HT-29 (cell line): ENCODE measurements at places on chromosomes 7 and 10.

DNA sequence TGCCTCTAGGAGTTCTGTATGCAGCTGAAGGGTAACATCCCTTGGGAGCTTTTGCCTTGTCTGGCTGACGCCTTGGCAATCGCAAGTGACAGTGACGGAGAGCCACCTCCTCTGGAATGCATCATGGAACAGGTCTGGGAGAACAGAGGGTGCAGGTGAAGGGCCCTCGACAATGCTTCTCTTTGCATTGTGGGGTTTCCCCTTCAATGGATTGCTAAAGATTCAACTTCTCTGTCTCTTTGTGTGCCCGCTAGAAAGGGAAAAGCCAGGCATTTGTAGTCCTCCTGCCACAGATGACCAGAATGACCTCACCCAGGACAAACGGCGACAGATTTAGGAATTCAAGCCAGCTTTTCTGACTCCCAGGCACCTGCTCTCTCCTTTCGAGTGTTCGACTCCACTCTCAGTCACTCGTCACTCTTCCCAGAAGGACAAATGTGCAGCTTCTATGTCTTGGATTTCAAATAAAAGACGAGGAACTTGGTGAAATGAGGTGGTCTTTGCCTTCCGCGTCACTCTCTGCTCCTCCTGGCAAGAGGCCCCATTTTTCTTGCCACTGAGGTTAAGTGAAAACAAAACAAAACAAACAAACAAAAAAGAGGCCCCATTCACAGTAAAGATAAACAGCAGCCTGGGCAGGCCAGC lies 26.1 kb downstream of the IL2RA start:
- DNase-seq, result no peak

- DNase-seq, result no peak
These were observed 30.3 kb upstream of the TCF7L2 start for GRCh38 chr10:112919721-112920120.

DNA sequence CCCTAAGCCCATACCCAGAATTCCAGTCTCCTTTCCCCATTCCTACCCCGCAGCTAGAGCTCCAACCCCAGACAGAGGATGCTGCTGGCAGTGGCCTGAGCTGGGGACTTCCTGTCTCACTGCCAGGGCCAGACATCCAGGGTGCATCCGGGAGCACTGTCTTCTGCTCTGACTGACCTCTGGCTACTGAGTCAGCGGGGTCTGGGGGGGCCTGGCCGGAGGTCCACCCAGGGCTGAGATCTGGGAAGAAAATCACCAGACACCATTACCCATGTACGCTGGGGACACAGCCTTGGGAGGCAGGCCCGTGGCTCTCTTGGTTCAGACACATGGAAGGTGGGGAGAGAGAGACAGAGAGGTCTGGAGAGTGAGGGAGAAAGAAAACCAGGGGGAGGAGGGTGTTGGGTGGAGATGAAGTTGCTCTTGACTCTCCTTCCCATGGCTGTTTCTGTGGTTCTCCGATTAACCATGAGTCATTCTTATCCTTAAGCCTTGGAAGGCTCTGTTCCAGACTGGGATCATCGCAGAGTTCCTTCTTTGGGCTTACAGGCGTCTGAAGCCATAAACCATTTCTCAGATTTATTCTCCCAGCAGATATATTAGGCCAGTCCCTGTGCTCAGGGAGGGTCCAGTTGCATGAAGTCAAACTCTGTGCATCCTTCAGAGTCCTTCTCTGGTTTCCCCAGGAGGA lies 23.6 kb downstream of the TSPAN15 start:
- no peak for DNase-seq

- DNase-seq, result no peak
These were observed 4.6 kb upstream of the TMEM184A start for GRCh38 chr7:1560620-1561031.

DNA sequence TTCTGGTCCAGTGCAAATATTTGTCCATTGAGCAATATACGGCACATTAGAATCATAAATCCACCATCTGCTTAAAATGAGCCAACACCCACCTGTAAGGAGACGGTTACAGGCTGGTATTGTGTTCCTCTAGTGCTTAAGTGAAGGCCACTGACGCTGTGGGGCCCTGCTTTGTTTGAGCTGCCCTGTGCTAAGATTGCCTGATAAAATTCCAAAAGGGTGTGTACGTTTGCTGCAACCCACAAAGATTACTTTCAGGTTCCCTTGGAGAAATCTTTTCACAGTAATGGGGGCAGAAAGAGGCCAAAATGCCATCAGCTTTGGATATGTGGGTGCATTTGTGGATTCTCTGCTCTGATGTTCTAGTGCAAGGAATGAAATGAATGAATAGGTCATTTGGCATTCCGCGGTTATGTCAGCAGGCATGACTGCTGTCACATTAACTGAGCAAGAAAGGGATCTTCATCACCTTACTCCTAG lies 34.4 kb downstream of the AGR3 start:
- peak; percentile 84 for DNase-seq

DNA sequence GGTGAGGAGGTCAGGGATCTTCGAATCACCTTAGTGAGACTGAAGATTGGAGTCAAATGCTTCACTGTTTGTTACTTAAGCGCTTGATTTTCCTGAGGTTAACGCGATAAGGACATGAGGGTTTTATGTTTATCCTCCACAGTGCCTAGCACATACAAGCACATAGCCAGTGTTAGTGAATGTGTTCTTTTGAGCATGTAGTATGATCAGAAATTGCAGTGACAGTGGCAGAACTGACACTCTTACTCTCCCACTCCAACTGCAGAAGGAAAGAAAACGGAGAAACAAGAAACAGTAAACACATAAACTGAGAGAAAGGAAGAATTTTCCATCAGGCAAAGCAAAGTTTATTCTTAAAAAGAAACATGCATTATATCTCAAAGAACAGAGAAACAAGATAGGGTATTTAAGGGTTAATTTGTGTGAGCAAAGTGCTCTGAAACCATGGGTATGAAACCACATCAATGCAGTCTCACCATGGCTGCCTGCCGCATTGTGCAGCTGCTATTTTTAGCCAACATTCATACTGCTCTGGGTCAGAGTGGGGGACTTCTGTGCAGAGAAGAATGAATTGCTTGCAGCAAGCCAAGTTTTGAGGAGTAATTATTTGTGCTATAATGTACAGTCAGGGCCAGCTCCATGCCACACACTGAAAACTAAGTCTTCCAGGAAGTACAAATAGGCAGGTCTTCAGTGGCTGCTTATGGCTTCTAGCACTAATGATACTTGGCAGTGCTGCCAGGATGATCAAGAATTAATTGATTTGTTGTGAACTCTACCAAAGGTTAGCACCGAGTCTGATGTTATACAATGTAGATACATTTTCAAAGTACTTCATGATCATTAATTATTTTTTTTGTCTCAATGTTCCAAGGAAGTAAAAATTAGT lies 152.0 kb downstream of the MACC1 start:
- no peak for DNase-seq

- DNase-seq, result no peak
These were observed 44.0 kb downstream of the NRP1 start for GRCh38 chr10:33290321-33291052.

DNA sequence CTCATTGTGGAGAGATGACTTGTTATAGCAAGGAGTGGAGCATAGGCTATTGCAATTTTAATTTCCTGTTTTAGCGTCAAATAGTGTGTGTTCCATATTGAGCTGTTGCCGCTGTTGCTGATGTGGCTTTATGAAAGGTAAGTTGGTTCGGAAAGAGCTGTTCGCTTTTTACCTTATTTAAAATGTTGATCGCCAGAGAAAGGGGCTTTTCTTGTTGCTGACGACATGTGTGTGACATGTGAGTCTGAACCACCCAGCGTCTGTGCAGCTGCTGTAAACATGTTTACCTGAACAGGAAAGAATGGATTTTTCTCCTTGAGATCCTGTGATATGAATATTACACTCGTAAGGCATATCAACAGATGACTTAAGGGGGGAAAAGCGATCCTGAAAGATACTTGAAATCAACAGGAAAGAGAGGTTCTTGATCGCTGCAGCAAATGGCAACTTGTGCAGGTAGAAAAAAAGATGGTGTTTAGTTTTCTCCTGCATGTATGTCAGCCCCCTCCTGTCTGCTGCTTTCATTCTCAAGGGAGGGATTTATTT lies 2.5 kb downstream of the ZEB1 start:
- no peak for DNase-seq

DNA sequence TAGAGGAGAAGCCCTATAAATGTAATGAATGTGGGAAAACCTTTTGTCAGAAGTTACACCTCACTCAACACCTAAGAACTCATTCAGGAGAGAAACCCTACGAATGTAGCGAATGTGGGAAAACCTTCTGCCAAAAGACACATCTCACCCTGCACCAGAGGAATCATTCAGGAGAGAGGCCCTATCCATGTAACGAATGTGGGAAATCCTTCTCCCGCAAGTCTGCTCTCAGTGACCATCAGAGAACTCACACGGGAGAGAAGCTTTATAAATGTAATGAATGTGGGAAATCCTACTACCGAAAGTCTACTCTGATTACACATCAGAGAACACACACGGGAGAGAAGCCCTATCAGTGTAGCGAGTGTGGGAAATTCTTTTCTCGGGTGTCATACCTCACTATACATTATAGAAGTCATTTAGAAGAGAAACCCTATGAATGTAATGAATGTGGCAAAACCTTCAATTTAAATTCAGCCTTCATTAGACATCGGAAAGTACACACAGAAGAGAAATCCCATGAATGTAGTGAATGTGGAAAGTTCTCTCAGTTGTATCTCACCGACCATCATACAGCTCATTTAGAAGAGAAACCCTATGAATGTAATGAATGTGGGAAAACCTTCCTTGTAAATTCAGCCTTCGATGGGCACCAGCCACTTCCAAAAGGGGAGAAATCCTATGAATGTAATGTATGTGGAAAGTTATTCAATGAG lies 18.9 kb downstream of the RBAK start:
- no peak for DNase-seq

- DNase-seq, result no peak
These were observed 195.8 kb upstream of the FAM3C start for GRCh38 chr7:121591926-121592325.

DNA sequence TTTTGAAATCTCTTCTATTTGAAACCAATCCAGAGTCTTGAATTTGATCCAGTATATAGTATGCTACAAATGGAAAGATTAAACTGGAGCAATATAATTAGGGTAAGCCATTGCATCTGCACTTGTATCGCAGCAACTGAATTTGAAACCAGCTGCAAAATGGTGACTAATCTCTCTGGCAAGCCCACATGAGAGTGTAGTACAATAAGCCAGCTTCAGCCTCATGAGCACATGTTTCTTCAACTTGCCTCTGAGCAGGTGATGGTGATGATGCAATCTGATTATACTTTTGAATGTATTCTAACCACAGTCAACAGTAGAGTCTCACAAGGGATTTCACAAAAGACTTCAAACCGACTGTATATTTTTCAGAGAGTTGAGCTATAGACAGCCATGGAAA lies 829 bp upstream of the RPA3 start:
- DNase-seq, result no peak

DNA sequence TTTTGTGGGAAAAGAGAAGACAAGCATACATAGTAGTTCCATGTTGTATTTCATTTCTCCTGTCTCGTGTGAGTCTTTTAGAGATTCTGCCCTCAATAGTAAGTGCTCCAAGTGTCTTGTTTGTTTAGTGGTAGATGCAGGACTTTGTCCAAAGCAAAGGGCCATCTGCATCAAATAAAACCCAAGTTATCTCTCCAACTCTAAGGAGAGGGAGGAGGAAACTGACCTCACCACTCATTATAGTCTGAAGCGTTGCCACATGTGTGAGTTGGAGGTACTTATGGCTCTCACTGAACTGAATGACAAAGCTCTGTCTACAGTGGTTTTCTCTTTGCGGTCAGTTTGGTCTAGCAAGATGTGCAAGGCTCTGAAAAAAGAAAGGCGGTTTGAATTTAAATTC lies 272.6 kb downstream of the DOCK4 start:
- DNase-seq, result no peak

DNA sequence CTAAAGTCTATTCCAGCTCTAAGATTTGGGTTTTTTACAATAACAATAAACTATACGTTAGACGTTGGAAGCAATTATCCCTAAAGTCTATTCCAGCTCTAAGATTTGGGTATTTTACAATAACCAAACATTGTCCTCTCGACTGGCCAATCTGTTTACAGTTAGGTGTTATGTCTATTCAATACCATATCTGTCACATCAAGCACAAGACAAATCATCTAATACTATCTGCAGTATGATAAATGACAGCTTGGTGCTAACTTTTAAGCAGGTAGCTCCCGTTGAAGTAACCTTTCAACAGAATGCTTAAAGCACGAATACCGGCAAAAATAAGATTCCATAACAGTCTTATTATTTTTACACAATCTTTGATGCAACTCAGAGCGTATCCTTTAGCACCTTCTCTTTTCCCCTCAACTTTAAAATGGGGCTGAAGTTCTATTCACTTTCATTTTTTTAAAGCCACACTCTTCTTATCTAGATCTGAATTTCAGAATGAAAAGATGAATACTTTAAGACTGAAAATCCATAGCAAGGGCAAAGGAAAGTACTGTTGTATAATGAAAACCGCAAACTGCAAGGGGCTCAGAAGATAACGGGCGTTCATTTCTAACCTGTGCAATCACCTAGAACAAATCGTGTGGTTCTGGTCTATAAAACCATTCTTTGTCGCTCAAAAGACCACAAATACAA lies 925 bp downstream of the H2AZ2 start:
- no peak for DNase-seq

DNA sequence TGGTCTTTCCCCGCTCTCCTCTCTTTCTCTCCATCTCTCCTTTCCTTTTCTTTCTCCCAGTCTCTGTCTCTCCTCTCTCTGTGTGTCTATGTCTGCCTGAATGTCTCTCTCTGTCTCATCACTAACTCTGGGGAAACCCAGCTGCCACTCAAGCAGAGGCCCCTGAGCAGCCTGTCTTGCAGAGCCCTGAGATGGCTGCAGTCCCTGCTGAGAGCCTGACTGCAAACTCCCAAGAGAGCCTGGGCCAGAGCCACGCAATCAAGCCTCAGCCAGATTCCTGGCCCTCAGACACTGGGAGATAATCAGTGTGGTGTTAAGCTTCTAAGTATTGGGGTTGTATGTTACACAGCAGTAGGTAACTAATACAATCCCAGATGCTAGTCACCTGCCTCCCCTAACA lies 91.5 kb downstream of the PAXIP1 start:
- no peak for DNase-seq

GRCh38 chr10:30974773-30975415 lies 56.8 kb downstream of the ZNF438 start:
- DNase-seq, result no peak

DNA sequence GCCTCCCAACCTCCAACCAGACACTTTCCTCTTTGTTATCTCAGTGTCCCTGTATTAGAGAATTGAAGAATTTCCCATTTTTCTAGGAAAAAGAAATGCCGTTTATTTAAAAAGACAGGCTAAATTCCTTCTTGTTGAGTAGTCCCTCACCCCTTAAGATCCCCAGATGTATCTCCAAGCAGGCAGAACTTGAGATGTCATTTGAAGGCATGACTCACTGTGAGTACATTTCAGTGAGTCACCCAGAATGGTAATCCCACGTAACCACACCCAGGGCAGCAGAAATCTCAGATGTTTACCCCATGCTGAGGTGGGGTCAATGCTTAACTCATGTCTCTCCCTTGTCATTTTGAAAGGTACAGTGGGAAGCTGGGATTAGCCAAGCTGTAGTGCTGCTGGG lies 4.4 kb downstream of the ZNF655 start:
- peak; percentile 57 for DNase-seq

- peak; percentile 53 for DNase-seq
These were observed 47.7 kb downstream of the EGFR start for GRCh38 chr7:55066524-55066923.
